Inflammatory macrophage treated with lipopolysaccharide for 4 hours (primary cell): ENCODE measurements at places on chromosomes 3 and 15.

- DNase-seq = no peak
Observed at GRCh38 chr15:90348456-90348855, 3.6 kb upstream of the ZNF774 start.

GRCh38 chr3:16978234-16978920, 93.6 kb downstream of the PLCL2 start:
- DNase-seq = no peak

DNA sequence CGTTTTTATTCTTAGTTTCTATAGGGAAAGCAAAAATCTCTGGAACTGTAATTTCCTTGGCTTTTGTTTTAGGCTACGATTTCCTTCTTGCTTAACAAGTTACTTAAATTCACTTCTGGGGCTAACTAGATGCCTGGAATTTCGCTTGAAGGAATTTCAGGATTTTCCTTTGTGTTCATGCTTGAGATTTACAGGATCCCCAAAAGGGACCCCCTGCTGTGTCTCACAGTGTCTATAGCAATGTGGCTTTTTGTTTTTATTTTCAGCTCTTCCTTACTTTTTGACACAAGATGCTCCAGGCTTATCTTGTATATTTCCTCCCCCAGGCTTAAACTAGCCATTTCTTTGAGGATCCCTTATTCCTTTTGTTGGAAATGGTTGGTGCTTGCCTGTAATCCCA, 95.5 kb upstream of the DPPA4 start:
- DNase-seq = no peak

DNA sequence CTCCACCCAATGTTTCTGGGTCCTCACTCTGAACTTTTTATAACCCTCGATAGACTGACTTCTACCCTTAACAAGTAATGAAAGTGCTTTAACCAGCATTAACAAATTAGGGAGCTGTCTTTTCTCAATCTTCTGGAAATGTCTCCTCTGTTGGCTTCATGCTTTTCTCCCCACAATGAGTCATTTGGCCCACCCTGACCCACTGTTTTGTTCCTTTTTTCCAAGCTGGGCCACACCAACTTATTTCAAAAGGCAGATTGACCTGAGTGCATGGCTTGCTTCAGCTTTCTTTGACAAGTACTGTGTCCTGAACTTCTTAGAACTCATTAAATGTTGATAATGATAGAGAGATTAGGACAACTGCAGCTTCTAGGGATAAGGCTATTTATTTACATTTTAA, 199.6 kb upstream of the SEMA6D start:
- peak; percentile 36 for DNase-seq

DNA sequence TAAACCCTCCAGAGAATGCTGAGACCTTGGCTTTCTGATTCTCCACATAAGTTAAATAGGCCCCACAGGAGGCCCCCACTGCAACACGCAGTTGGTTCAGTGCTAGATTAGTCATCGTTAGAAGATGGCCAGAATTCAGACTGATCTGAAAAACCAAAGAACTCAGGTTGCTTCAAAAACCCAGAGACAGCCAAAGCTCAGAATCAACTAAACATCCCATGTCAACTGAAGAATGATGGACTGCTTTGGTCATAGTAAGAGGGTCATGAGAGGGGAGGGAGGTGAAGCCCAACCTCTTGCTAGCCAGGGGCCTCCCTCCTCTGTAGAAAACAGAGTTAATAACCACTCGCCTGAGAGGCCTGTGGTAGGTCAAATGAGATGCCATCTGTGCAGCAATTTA, 93.1 kb downstream of the AKAP13 start:
- no peak for DNase-seq

- no peak for DNase-seq
Observed at GRCh38 chr3:14428087-14429033, 26.0 kb downstream of the SLC6A6 start.

DNA sequence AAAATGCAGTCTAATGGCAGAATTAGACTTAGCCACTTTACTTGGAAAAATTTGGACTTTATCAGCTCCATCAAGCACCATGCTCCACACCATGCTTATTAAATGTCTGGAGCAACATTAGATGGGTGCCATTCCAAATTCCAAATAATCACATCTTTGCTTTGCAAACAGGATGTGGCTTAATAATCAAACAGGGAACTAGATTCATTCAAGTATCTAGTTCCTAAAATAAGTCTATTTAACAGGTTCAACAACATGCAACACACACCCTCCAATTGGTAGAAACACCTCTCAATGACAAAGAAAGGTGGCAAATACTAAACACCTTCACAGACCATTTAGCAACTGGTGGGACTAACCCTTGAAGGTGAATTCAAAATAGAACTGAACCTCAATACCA, 3.5 kb downstream of the HEXA start:
- peak; percentile 24 for DNase-seq

DNA sequence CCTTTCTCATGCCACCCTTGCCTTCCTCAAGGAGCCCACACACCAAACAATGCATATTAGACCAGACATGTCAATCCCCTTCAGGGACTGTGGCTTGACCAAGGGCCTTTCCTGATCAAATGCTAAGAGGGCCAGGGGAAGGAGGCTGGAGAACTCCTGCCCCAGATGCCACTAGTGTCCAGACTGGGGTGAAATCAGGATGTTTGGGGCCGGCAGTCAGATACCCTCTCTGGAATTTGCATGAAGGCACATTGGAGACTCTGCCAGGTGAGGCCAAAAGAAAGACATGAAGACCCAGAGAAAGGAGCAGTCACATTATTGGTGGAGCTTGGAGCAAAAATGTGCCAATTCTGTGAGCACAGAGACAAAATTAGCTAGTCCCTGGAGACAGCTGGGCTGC, 154.1 kb downstream of the TLE3 start:
- no peak for DNase-seq
